Heart right ventricle (tissue), 16 donors: ENCODE measurements at places on chromosomes 7 and 10.

DNA sequence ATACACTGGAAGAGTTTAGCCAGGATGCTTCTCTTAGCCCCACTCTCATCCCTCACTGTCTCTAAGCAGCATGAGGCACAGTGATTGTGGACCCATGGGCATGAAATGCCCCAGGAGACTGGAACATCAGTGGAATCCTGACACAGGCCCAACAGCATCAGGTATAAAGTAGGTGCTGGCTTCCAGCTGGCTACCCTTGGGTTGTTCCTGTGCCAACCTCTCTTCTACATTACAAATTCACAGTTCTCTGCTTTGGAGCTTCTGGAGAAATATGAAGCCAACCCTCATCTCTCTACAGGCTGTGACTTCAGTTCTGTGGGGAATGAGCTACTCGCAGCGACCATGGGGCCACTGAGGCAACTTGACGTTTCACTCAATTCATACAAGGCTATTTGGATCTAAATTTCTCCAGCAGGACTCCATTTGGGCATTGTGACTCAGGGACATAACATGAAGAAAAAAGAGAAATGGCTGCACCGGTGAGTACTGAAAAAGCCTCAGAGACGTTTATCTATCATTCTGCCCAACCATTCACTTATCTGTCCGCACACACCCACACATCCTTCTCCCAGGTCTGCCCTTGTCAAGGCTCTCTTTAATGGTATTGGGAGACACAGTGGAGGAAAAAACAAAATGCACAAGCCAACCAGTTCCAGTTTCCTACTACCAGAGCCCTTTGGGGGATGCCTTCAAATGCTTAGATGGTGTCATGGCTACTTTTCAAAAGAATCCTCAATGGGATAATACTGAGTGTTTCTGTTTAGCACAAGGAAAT lies 35.4 kb upstream of the TM9SF3 start:
- H3K4me3 ChIP-seq: no peak overlapping the region
- H3K27me3 ChIP-seq: no peaks in the 10 kb centered on the region
- no peak for DNase-seq
- H3K4me1 ChIP-seq: peaks cover 35% of the 10 kb centered on the region

DNA sequence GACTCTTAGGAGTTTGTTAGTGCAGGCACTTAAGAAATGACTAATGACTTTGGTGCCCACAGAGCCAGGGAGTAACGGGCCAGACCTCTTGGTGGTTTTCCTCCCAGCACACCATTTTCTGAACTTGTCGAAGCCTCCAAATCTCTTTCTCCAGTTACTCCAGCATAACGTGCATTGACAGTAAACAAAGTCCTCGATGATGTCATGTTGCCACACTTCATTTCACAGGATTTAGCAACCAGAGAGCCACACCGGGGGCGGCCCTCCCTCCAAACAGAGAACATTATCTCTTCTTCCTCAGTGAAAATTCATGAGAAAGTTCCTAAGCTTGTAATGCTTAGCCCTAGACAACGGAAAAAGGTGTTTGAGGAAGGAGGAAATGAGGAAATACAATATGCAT lies 4.0 kb upstream of the SVOPL start:
- no peaks in the 10 kb centered on the region for H3K36me3 ChIP-seq
- no peaks in the 10 kb centered on the region for H3K4me1 ChIP-seq
- no peak for DNase-seq
- H3K27me3 ChIP-seq: no peaks in the 10 kb centered on the region
- no peak overlapping the region for H3K4me3 ChIP-seq

DNA sequence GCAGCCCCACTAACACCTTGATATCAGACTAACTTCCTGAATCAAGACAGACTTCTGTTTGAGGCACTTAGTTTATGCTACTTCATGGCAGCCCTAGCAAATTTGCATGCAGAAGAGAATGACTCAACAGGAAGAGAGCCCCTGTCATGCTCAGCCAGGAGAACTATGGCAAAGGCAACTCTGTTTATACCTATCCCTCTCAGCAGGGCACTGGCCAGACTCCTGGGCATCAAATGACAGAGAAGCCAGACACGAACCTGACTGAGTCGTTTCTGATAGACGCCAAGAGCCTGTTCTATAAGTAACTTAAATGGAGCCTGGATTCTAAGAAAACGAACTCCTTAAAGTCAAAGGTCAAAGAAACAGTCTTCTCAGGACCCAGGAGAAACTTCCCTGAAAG lies 50.9 kb upstream of the UNC5B start:
- H3K27me3 ChIP-seq: peaks cover 4% of the 10 kb centered on the region
- H3K4me3 ChIP-seq: no peak overlapping the region
- H3K27ac ChIP-seq: no peak overlapping the region

- no peaks in the 10 kb centered on the region for H3K27me3 ChIP-seq
- DNase-seq: no peak
- H3K4me3 ChIP-seq: no peak overlapping the region
Observed at GRCh38 chr7:141960687-141961422, 12.7 kb downstream of the TAS2R38 start.

DNA sequence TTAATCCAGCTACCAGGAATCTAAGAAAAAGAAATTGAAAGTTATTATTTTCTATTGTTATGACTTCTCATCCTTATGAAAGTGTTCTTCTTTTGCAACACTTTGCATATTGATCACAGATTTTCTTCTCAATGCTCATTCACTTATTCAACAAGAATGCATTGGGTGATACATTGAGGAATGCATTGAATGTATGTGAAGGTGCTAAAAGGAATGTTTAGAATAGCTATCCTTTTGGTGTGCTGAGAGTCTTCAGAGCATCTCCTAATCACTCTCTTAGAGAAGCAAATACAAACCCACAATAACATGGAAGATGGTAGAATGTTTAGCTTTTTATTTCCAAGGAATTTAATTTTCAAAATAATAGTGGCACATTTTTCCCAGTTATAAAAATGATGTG lies 122.1 kb upstream of the KMT2E start:
- no peak overlapping the region for H3K27ac ChIP-seq
- DNase-seq: no peak
- no peaks in the 10 kb centered on the region for H3K4me1 ChIP-seq

DNA sequence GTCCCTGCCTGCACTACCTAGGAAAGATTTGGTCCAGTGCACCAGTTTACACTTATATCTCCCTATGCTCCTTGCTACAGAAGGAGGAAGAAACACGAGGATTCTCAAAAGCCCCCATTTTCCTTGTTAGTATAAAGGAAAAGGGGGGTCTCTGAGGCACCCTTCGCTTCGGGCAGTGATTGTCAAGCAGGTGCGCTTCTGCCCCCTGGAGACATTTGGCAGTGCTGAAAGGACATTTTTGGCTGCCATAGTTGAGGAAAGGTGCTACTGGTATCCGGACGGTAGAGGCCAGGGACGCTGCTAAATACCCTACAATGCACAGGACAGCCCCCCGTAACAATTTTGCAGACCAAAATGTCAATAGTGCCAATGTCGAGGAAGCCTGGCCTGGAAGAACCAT lies 193.7 kb downstream of the GFRA1 start:
- no peaks in the 10 kb centered on the region for H3K27me3 ChIP-seq
- DNase-seq: no peak
- H3K27ac ChIP-seq: no peak overlapping the region
- H3K4me3 ChIP-seq: no peak overlapping the region
- no peaks in the 10 kb centered on the region for H3K36me3 ChIP-seq

GRCh38 chr7:77407906-77408305 lies 8.2 kb downstream of the GSAP start:
- no peak for DNase-seq
- H3K36me3 ChIP-seq: no peaks in the 10 kb centered on the region
- H3K4me3 ChIP-seq: no peak overlapping the region
- H3K27me3 ChIP-seq: no peaks in the 10 kb centered on the region
- H3K4me1 ChIP-seq: no peaks in the 10 kb centered on the region

- no peak for DNase-seq
- H3K4me3 ChIP-seq: no peak overlapping the region
- H3K36me3 ChIP-seq: no peaks in the 10 kb centered on the region
- no peaks in the 10 kb centered on the region for H3K27me3 ChIP-seq
- H3K27ac ChIP-seq: no peak overlapping the region
- no peaks in the 10 kb centered on the region for H3K4me1 ChIP-seq
Observed at GRCh38 chr10:344582-345200, 209.4 kb downstream of the ZMYND11 start.

GRCh38 chr7:94003446-94004023 lies 620 bp downstream of the BET1 start:
- H3K36me3 ChIP-seq: no peaks in the 10 kb centered on the region
- H3K4me3 ChIP-seq: peak overlapping the region; percentile 80
- DNase-seq: no peak
- peaks cover 19% of the 10 kb centered on the region for H3K4me1 ChIP-seq

GRCh38 chr10:96370584-96371157 lies 11.9 kb upstream of the OPALIN start:
- no peaks in the 10 kb centered on the region for H3K36me3 ChIP-seq
- no peak overlapping the region for H3K27ac ChIP-seq
- no peak overlapping the region for H3K4me3 ChIP-seq
- DNase-seq: peak; percentile 32
- no peaks in the 10 kb centered on the region for H3K4me1 ChIP-seq

DNA sequence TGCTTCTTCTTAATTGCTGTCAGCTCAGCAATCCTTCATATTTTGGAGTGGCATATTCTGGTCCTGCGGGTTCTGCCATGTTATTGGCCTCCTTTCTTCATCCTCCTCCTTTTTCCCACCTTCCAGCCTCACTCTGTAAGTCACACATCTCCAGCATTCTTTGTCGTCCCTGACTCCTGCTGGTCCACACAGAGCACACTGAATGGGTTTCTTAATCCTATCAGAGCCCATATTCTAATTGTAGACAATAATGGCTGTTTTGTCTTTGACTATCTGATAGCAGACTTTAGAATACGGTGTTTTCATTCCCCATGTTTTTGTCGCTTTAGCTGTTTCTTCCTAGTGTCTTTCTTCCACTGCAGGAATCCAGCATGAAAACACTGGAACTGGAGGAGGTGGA lies 389.6 kb downstream of the REEP3 start:
- no peak overlapping the region for H3K27ac ChIP-seq
- no peaks in the 10 kb centered on the region for H3K36me3 ChIP-seq
- DNase-seq: no peak
- no peaks in the 10 kb centered on the region for H3K4me1 ChIP-seq
- no peaks in the 10 kb centered on the region for H3K27me3 ChIP-seq

GRCh38 chr10:5018134-5018533 lies 14.5 kb upstream of the AKR1C2 start:
- H3K4me1 ChIP-seq: peaks cover 37% of the 10 kb centered on the region
- no peaks in the 10 kb centered on the region for H3K27me3 ChIP-seq
- peak overlapping the region; percentile 10 for H3K27ac ChIP-seq
- H3K4me3 ChIP-seq: no peak overlapping the region

DNA sequence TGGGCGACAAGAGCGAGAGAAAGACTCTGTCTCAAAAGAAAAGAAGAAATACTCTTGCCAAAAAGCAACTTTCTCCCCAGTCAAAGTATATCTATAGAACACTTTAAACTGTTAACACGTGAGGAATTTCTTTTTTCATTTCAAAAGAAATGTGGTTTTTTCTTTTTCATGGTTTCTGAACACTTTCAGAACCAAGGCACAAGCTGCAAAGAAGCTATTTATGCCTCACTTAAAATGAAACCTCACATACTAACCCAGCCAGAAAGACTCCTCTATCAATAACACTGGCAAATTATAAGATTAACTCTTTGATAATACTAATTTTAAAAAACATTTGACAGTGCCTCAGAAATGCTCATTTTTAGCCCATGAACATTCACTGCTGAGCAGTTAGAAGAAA lies 20.9 kb downstream of the TBX20 start:
- H3K27ac ChIP-seq: no peak overlapping the region
- H3K4me3 ChIP-seq: peak overlapping the region; percentile 20
- DNase-seq: no peak
- H3K27me3 ChIP-seq: no peaks in the 10 kb centered on the region
- peaks cover 38% of the 10 kb centered on the region for H3K4me1 ChIP-seq

DNA sequence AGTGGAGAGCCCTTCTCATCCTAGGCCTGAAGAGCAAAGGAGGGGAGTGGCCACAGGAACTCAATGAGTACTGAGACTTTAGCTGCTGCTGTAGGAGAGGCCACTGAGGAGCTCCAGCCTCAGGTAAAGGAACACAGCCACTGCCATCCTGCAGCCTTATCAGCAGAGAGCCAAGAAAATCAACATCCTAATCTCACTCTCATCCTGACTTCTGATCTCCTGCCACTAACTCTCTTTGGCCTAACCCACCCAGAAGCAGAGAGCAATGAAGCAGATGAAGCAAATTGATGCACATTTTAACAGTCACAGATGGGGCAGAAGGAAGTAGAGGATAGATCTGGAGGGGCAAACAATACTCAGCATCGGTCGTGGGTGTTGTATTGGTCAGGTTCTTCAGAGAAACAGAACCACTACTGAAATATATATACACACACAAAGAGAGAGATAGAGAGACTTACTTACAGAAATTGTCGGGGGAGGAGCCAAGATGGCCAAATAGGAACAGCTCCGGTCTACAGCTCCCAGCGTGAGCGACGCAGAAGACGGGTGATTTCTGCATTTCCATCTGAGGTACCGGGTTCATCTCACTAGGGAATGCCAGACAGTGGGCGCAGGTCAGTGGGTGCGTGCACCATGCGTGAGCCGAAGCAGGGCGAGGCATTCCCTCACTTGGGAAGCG lies 297.6 kb downstream of the MTERF1 start:
- H3K27me3 ChIP-seq: no peaks in the 10 kb centered on the region
- no peaks in the 10 kb centered on the region for H3K36me3 ChIP-seq
- H3K27ac ChIP-seq: no peak overlapping the region
- no peak overlapping the region for H3K4me3 ChIP-seq
- no peaks in the 10 kb centered on the region for H3K4me1 ChIP-seq
